RCC 7860 (cell line): ENCODE measurements at places on chromosomes 7 and 10.
A peak's percentile ranks its signal among the peaks of the same experiment; 100 is the strongest.

- DNase-seq = no peak
Measured at GRCh38 chr10:8300925-8301324, 246.4 kb downstream of the GATA3 start.

GRCh38 chr10:99693933-99694583 lies 34.7 kb downstream of the ENTPD7 start:
- DNase-seq = peak; percentile 26

- DNase-seq = no peak
Measured at GRCh38 chr10:127257395-127257794, 61.0 kb upstream of the INSYN2A start.

GRCh38 chr10:3652886-3653285 lies 132.1 kb downstream of the KLF6 start:
- DNase-seq = no peak

DNA sequence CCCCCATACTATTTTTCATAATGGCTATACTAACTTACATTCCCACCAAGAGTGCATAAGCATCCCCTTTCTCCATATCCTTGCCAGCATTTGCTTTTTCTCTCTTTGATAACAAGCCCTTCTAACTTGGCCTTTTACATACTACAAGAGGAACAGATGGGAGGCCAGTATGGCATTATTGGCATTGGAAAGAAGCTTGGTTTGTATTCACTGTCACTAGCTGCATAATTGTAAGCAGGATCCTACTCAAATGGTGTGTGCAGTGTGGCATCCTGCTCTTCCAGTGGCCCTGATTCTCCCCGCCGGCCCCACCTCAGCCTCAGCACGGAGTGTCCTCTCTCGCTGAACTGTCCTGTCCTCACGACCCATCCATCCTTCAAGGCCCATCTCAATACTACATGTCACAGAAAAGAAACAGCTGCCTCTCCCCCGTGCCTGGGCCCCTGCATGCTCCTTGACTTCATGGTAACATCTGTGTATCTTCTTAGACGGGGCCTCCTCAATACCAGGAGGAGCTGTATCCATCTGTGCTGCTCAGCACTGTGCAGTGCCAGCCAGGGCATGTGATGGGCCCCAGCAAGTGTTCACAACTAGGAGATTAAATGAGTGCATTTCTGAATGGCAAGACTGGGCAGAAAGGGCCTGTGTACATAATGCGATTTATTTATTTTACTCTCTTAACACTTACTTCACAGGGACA lies 205.2 kb downstream of the COBL start:
- DNase-seq = no peak

GRCh38 chr7:16559497-16560179 lies 33.0 kb downstream of the LRRC72 start:
- DNase-seq = no peak

DNA sequence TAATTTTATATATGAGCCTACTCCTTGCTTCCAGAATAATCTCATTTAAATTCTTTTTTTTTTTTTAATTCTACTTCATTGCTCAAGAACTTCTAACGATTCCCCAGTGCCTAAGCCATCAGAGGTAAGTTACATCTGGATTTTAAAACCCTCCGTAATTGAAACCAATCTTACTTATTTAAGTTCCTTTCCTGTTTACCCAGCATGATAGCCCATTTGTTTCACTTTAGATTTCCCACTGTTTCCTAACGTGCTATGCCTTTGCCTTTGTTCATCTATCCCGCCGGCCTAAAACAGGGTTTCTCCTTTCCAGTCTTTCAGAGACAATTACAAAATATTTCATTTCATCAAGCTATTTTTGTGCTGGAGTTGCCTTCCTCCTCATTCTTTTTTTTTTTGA lies 75.8 kb upstream of the ETV1 start:
- DNase-seq = no peak
